ENCODE measurements at places on chromosomes 12 and 14.
A peak's percentile ranks its signal among the peaks of the same experiment; 100 is the strongest.

DNA sequence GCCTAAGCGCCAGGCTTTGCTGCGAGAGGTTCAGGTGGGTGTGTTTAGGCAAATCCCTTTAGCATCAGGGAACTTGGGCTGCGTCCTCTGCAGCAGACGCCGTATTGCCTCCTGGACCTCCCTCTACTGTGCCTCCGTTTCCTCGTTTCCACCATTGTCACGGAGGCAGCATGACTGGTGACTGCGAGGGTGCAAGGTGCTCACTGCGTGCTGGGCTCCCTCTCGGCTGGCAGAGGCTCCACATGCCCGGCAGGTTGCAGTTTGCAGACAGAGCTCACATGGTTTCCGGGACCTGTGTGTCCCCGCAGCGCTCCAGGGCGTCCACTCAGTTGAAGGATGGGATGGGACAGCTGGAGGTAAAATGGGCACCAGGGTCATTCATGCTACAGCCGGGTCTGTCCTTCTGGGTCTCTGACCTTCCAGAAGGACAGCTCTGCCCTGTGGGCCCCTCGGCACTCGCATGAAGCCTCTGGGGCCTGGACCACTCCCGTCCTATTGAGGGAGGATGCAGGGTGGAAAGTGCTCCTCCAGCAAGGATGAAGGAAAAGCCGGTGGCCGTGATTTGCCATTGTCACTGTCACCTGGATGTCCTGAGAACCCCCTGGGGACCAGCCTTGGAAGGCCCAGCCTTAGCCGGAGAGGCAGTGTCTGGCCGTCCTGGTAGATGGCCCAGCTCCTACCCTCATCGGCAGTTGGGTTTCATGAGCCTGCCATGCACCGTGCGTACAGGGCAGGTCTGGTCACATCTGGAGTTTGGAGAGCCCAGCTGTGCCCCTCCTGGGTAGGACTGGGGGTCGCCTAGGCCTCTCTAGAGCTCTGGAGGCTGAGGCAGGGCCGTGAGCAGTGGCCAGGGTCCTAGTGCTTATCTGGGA is 146.5 kb downstream of the KIF26A start:
- DNase-seq = peak; percentile 27

GRCh38 chr12:103431387-103431786 is 64.4 kb downstream of the C12orf42 start:
- DNase-seq = no peak

DNA sequence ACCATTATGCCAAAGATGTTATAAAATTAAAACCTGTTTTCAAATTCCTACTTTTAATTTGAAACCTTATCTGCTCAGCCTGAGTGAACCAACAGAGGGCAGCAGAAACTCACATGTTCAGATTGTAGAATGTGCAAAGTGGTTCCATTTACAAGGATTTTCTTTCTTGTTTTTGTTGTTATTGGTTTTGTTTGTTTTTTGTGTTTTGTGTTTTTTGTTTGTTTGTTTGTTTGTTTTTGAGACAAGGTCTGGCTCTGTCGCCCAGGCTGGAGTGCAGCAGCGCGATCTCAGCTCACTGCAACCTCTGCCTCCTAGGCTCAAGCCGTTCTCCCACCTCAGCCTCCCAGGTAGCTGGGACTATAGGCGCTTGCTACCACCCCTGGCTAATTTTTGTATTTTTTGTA is 22.8 kb upstream of the GARIN2 start:
- DNase-seq = no peak

GRCh38 chr12:3574986-3575385 is 84.0 kb downstream of the PRMT8 start:
- DNase-seq = no peak

GRCh38 chr12:121388421-121388981 is 11.4 kb upstream of the RNF34 start:
- no peak for DNase-seq

DNA sequence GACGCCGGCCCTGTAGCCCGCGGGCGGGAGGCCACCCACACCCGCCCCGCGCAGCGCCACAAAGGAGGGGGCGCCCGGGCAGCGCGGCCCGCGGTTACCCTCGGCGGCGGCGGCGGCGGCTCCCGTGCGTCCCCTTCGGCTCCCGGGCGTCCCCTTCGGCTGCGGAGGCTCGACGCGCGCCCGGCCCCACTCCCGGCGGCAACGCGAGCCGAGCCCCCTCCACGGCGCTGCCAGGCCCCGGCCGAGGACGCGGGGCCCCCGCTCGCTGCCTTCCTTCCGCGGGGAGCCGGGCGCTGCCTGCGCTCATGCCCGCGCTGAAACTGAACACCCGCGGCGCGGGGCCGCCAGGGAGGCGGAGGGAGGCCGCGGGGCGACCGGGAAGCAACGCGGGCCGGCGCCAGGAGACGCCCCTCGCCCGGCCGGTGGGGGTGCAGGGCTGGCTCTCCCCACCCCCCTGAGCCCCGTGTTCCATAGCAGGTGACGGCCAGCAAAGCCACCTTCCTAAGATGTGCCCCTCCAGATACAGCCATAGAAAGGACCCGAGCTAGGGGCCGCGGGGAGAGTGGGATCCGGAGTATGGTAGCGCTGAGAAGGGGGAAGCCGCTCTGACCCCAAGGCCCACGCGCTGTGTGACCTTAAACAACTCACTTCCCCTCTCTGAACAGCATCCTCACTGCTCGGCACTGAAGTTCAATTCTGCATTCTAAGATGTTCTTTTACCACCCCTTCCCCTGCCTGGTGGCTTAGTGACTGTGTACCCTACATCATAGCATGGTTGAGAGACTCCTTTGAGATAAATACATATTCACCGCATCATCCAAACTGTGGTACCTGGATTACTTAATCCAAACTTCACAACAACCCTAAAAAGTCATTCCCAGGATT is 42.8 kb downstream of the KDM2B start:
- DNase-seq = no peak

DNA sequence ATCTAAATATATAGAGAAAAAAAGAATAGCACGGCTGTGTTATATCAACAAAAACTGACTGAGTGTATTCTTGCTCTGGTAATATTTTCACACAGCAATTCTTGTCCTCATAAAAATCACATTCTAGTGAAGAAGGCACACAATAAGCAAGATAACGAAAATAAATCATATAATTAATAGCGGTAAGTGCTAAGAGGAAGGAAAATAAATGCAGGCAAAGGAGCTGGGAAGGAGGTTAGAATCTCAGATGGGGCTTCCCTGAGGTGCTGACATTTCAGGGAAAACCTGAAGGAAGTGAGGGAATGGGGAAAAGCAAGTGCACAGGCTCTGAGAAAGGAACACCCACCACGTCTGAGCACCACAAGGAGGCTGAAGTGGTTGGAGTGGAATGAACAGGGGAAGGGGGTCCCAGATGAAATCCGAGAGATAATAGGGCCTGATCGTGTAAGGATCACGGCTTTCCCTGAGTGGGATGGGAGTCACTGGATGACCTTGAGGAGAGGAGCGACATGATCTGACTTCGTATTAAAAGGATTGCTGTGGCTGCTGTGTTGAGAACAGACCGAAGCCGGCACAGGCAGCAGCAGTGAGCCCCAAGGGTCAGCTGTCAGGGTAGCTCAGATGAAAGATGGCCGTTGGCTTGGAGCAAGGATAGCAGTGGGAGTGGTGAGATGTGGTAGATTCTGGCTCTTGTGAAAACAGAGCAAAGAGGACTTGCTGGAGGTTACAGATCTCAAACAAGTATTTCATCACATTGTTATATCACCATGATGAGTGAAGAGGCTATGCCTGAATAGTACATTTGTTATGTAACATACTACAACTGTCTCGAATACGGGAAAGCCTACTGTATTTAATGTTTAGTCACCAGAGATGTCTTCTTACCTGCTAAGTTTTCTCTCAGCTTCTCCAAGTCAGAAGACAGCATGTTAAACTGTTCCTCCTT is 67.1 kb upstream of the VPS33A start:
- DNase-seq = no peak

DNA sequence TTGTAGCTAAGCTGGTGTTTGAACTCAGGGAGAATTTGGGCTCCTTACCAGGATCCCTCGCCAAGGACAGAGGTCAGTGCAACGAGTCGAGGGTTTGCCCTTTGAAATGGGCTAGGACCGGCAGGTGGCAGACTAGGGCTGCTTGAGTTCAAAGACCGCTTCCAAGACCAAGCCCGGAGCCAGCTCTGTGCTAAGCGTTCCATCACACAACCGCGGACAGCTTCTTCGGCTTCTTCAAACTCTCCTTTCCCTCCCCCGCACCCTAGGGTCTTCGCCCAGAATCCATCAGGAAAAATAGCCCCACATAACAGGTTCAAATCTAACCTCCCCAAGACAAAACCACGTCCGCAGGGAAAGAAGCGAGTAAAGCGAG is 705 bp upstream of the FLVCR2 start:
- no peak for DNase-seq

DNA sequence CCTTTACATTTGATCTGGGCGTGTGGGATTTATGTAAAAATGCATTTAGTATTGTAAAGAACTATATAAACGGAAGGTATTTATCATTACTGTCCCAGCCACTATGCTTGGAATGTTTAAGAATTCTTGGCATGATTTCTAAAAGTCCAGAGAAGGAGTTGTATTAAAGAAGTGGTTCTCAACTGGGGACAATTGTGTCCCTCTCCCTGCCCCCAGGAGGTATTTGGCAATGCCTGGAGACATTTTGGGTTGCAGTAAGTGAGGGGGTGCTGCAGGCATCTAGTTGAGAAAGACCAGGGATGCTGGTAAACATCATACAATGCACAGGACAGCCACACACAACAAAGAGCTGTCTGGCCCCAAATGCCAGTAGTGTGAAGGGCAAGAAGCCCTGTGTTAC is 7.2 kb downstream of the SLC38A1 start:
- DNase-seq = no peak

GRCh38 chr12:59594943-59595500 is 807 bp upstream of the SLC16A7 start:
- DNase-seq = no peak

Data from upper lobe of left lung (tissue), 6 donors.